CD4-positive, alpha-beta T cell treated with Interleukin-2 at 100 ng/mL for 4 hours (primary cell): ENCODE measurements at places on chromosomes 3 and 15.

- DNase-seq, result no peak
These were observed 150.2 kb upstream of the SUCLG2 start for GRCh38 chr3:67804578-67804977.

DNA sequence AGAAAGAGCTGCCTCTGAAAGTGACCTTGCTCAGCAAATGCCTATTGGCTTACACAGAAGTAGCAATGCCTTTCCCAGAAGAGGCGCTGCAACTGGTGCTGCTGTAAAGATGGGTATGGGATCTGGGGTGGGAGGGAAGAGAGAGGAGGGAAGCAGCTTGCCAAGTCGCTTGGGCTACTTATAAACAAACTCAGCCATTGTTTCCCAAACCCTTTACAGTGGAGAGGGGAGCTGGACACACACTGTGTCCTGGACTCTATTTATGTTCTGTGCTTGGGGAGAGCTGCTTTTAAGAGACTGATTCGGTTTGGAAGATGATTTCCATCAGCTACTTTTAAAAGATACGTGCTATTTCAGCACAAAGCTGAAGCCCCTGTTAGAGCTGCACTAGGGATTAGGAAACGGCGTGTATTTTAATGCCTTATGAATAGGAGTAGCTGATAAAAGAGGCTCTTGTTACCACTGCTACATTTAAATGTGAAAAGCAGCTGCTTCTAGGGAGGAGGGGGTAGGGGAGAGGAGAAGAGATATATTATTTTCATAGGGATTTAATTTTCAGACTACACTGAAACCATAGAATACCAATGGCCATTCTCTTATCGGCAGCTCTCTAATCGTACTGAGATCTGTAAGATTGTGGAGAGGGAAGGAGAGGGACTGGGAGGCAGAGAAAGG is 440.6 kb downstream of the MCTP2 start:
- DNase-seq, result no peak

GRCh38 chr3:194357681-194358080 is 6.6 kb upstream of the CPN2 start:
- no peak for DNase-seq

DNA sequence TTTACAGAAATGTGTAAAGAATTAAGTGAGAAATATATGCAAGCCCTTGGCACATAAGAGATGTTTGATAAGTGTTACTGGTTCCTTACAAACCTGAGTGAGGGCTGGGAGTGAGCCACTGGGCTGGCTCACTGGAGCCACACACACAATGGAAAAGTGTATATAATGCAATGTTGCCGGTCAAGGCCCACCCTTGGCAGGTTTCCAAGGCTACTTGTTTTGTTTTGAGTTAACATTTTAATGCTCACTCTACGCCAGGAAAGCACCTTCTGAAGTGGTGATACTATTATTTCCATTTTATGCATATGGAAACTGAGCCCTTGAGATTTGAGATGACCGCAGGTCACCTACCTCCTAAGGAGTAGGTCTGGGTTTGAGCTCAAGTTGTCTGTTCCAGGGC is 71.8 kb upstream of the FHIT start:
- no peak for DNase-seq

- DNase-seq, result no peak
These were observed 527.4 kb downstream of the SI start for GRCh38 chr3:164550857-164551256.

DNA sequence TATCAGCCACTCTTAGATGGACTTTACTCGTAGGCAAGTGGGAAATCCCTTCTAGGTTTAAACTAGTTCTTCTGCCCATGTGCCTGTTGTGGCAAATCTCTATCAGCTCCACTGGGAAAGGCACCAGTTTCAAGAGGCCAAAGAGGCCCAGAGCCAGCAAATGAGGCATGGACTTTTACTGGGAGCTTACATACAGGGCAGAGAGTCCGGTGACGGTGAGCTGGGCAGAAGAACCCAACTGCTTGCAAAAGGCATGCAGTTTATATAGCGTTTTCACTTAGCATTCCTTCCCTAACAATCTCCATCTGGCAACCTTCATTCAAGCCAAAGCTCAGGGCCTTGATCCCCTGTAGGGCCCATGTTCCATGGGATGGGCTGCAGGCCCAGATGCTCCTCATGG is 93.0 kb upstream of the C3orf80 start:
- DNase-seq, result no peak

- DNase-seq, result no peak
These were observed 14.5 kb upstream of the TOP2B start for GRCh38 chr3:25679166-25679565.

DNA sequence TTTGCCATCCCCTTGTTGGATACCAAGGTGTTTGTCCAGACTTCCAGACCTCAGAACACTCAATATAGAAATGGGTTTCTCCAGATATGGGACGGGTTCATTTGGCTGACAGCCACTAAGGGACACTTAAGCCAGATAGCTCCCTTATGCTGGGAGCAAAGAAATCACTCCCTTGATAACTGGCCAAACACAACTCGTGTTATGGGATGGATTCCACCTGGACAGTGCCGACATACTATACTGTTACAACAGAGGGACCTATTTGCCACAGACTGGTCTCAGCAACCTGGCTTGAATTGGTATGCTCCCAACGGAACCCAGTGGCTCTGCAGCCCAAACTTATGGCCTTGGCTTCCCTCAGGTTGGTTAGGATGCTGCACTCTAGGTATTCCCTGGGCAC is 114.0 kb upstream of the PLCL2 start:
- DNase-seq, result no peak
